ENCODE measurements at places on chromosomes 1 and 21.

- DNase-seq: no peak
Measured at GRCh38 chr1:46769028-46769740, 29.7 kb upstream of the CYP4B1 start.

GRCh38 chr1:229243638-229244037 lies 27.3 kb upstream of the RAB4A start:
- no peak for DNase-seq

DNA sequence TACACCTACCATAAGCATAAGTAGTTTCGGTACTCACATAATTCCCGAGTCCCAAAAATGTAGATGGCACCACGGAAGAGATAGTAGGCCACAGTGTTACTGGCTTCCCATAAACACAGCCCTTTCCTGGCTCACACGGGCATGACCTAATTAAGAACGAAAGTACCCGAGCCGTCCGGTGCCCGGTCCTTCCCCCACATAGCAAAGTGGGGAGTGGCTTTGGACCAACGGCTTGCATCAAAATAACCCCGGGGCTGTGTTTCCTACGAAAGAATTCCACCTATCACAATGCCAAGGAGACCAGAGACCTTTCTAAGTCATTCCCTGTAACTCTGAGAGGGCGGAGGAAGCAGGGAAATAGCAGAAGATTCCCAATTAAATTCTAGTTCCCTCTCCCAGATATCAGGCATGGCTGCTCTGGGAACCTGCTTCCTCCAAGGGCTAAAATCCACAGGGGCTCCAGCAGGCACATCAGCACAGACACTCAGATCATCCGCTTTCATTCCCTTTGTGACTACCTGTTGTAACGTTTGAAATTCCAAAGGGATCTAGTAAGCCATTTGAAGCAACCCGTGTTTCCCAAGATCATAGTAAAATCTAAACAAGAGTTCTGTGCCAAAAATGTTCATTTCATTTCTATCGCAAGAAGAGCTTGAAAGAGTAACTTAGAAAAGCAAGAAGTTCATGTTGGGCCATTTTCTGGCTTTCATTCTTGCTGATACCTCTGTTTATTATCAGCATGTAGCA lies at the start of gene TMPRSS3:
TMPRSS3 (minus strand) TSS at position 148 of the 747 bp plus-strand sequence. CDS start 635 bp downstream, outside the sequence.
- no peak for DNase-seq

DNA sequence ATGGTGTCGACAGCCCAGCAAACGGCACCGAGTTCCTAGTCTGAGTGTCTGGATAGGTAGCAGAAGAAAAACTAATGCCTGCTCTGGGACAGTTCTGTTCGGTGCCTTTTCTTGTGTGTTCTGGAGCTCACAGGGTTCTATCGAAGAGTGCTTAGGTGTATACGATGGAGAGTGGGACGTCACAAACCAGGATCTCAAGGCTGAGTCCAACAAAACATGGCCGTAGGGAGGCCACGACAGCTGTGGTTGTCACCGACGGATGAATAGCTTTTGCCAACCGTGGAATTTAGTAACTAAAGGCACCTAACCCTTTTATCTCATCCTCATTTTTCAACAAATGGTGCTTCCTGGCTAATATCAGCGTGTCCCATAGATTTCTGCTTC lies 635 bp upstream of the SYNJ1 start:
- no peak for DNase-seq

DNA sequence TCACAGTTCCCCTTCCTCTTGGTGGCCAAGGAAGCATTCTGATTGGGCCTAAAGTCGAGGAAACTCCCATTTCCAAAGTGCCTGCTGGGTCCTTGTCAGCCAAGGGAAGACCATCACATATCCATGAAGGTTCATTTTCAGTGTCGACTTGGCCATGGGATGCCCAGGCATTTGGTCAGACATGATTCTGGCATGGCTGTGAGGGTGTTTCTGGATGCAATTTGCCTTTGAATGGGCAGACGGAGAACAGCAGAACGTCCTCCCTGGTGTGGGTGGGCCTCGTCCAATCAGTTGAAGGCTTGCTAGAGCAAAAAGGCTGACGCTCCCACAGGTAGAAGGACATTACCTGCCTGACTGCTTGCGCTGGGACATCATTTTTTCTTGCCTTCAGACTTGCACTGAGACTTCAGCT lies 48.3 kb upstream of the LBR start:
- no peak for DNase-seq

GRCh38 chr1:29711582-29712283 lies 475.4 kb downstream of the PTPRU start:
- DNase-seq: no peak

- no peak for DNase-seq
Measured at GRCh38 chr1:94282143-94282711, 44.8 kb upstream of the ARHGAP29 start.

- DNase-seq: no peak
Measured at GRCh38 chr1:70504821-70505193, 93.7 kb downstream of the CTH start.

- DNase-seq: no peak
Measured at GRCh38 chr1:74637296-74637695, 36.3 kb downstream of the ERICH3 start.

GRCh38 chr1:34050709-34051485 lies 114.1 kb downstream of the CSMD2 start:
- no peak for DNase-seq

DNA sequence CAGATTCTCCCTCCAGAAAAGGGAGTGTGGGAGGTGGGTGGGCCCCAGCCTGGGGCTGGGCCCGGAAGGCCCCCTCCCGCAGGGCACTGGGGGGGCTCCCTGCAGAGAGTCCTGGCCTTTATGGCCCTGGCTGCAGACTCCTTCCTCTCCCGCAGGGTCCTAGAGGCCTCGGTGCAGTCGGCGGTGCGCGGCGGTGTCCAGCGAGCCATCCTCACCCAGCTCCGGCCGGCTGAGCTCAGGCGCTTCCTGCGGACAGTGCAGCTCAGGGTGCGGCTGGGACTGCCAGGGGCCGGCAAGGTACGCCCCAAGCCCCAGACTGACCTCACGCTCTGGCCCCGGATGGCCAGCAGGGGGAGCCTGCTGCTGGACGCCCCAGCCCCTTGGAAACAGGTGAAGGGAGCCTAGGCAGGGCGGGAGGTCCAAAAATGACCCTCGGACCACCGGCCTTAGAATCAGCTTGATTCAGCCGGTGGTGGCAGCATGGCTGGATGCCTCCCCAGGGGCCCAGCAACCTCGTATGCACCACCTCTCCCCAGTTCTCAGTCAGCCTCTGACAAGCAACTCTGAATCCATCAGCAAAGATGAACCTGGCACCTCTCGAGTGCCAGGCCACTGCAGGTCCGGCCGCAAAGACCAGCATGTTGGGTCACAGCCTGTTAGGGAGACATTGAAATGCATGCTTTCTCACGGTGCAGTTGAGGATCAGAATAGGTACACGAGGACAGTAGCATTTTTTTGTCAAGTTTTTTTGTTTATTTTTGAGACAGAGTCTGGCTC lies 20.6 kb downstream of the MTHFR start:
- DNase-seq: no peak

Measured in activated CD8-positive, alpha-beta memory T cell treated with anti-CD3 and anti-CD28 coated beads for 48 hours (primary cell).